ENCODE measurements at places on chromosomes 2 and 18. TPM values are rescaled to one million over a fixed set of nuclear protein-coding genes. Genes with fewer than 3 reads are reported as not detected.

The SKA1 gene
- total RNA-seq, result 12.8 TPM

The PPP1CB gene
- 70.3 TPM for total RNA-seq

The TFPI gene
- 58.8 TPM for total RNA-seq

The ABCG8 gene
- total RNA-seq, result not detected

The NFU1 gene
- 52.7 TPM for total RNA-seq
